ENCODE measurements at places on chromosomes 12 and 14.

GRCh38 chr14:38618514-38618913, 362.6 kb upstream of the CLEC14A start:
- DNase-seq, result no peak

DNA sequence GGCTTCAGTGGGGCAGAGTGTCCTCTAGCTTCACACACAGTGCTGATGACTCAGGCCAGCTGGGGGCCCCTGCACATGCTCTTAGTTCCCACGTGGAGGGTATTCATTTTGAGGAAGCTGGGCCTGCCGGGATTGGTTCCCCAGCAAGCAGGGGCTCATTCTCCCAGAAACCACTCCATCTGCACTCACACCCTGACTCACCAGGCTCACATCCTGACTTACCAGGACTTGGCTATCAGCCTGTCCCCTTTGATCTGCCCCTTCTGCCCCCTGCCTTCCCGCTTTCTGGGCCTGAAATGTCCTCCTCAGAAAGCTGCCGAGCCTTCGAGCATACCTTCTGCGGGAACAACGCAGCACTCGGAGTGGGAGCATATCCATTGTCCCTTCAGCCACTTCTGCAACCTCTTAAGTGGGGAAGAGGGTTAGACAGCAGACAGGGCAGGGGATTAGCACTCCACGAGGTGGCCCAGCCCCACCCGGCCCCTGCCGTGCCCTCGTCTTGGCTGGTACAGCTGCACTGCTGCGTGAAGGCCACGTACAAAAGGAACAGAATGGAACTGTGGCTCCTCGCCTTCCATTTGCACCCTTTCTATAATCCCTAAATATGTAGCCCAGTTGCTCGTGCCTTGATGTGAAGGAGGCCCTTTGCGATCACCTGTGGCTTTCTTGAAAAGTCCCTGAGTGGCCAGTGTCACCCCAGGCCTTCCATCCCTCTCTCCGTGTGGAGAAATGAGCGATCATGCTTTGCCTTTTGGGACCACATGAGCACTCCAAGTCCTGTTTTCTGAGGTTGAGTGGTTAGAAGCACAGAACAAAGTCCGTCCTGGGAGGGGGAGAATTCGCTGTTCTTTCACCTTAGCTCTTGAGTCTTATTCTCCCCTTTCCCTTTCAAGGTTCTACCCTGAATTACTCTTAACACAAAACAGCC, 26.1 kb downstream of the TPCN1 start:
- no peak for DNase-seq

DNA sequence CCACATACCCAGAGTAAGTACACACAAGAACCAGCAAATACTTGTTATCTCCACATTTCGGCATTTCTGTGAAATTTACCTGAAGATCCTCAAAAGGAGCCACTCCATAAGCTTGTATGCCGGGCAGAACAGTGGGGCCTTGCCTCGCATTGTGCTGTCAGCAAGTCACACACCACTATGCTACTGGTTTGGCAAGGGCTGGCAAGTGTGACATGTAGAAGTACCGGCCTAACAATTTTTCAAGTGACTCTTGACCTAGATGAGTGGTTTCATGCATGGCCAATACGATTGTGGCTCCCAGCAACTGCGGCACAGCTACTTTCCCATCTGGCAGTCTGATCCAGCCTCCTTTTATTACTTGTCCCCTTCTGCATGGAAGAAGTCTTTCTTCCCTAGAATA, 69.8 kb downstream of the GAS2L3 start:
- DNase-seq, result no peak

- DNase-seq, result no peak
Observed at GRCh38 chr12:3836641-3837040, 36.6 kb downstream of the PARP11 start.

DNA sequence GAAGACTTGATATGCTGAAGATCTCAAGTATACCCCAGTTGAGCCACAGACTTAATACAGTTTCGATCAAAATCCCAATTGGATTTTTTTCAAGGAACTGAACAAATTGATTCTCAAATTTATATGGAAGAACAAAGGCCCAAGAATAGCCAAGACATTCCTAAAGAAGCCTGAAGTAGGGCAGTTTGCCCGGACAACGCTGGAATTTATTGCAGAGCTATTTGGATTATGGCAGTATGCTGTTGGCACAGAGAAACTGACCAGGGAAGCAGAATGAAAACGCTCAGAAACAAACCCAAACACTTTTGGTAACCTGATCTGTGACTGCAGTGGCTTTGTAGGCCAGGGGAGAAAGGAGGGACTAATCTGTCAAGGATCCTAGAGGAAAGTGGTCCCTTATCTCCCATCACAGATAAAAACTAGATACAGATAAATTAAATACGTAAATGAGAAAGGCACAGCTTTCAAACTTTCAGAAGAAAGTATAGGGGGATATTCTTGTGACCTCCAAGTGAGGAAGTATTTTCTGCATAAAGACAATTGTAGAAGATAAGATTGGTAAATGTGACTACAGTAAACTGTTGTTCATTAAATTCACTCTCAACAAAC, 35.9 kb upstream of the GSC start:
- no peak for DNase-seq

DNA sequence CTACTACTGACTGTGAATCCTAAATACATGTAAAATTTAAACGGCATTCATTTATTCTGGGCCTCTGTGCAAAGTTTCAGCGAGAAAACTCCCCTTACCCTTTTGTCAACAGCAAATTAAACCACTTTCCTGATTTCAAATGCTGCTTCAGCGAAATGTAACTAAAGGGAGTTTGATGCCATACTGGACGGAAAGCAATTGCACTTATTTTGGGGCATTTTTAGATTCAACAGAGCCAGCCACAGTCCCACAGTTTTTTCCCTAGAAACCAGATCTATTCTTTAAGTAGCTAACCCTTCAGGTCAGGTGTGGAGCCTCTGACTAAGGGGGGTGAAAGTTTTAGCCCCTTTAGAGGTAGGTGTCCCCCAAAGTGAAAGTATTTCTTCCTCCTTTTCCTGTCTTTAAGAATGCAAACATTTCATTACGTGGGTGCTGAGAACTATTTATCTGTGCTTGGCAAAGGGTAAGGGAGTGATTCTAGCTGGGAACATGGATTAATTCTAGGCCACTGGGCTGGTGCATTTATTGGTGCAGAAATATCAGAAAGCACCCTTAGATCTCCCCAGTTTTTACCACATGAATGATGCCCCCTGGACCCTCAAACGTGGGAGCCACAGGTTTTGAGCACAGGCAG, 72.7 kb downstream of the SPTB start:
- DNase-seq, result no peak
